ENCODE measurements at places on chromosomes 5 and 9.
A peak's percentile ranks its signal among the peaks of the same experiment; 100 is the strongest.

DNA sequence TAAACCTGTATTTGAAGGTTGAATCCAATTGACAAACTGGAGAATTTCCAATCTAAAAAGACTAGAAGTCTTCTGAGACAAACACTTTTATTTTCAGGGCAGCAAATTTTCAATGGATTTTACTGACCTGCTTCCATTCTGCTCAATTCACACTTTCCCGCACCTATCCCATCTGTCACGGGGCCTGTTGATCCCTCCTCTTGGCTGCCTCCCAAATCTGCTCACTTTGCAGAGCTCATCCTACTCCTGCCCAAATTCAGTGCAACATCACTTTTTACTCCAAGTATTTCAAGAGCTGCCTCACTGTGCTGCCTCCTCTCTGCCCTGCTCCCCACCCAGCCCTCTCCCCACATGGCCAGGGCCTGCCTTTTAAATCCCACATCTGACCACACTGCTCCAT is 35.1 kb downstream of the GOLM1 start:
- no peak for DNase-seq

DNA sequence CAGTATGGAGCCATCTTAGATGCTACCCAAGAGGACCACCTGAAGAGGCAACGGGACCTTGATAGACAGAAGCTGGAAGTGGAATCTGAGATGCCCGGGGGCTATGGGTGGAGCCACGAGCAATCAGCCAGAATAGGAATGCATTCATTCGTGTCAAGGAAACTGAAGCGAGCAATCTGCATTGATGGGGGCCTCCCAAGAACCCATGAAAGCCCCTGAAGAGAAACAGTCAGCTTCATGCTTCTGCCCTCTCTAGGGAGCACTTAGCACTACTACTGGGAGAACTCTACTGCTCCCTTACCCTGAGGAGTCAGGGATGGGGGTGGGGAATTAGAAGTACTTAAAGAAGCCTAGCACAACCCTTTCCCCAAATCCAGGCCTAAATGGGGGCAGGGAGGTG is 51.9 kb upstream of the TCERG1 start:
- DNase-seq, result no peak

GRCh38 chr5:389891-390622 is 52.9 kb upstream of the EXOC3 start:
- no peak for DNase-seq

DNA sequence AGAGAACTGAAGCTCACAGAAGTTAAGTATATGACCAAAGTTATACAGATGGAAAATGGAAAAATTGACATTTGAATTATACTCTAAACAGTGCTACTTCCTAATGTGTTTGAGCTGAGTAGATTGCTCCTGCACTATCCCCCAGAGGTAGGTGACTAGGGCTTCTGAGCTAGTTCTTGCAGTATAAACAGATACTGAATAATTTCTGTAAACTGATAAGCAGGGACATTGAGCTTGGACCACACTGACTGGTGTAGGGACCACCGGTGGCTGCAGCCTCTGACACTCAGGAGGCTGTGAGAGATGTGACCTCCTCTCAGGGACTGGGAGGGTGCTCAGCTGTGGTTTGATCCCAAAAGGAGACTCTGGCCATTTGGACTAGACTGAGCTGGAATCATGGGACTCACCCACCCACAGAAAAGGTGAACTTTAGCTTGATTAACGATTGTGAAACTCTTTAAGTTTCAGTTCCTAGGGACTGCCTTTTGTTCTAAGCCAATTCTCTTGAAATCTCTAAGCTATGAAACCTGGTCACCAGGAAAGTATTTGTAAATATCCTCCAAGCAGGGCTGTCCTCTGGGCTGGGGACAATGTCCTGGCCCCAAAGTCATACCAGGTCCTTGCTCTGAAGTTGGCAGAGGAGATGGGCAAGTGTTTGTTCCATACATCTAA is 291.5 kb downstream of the SEC61B start:
- DNase-seq, result no peak

DNA sequence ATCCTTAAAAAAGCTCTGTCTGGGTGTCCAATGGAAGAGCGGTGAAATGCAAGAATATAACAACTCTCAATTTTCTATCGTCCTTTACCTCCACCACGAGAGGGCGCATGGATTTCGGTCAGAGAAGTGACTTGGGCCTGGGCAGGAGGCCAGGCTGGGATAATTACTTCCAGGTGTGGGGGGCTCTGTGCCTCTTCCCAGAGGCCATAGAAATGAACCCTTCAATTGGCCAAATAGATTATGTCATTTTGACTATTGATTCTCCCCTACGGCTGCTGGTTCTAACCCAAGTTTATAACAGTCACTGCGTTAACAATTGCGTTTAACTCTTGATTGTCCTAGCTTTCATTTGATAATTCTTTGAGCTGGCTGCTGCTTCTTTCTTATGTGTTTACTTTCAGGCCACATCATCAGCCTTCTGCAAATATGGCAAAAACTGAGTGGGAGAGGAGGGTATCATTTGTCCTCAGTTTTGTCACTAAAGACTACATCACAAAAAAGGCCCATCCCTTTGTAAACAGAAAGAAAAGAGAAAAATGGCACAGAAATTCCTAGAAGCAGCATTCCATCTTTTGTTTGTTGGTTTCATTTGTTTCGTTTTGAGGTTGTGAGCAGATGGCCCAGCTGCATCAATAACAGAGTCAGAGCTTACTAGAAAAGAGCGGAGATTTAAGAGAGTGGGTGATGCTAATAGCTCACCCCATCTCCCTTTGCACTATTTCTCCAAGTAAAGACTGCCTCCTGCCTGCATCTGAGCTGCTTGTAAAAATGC is 45.4 kb upstream of the ZFR start:
- peak; percentile 73 for DNase-seq

GRCh38 chr9:93081081-93081529 is 14.9 kb upstream of the CARD19 start:
- DNase-seq, result no peak

- DNase-seq, result no peak
Observed at GRCh38 chr5:53003144-53003543, 14.0 kb downstream of the ITGA2 start.

- no peak for DNase-seq
Observed at GRCh38 chr5:40278881-40279280, 400.8 kb upstream of the PTGER4 start.

DNA sequence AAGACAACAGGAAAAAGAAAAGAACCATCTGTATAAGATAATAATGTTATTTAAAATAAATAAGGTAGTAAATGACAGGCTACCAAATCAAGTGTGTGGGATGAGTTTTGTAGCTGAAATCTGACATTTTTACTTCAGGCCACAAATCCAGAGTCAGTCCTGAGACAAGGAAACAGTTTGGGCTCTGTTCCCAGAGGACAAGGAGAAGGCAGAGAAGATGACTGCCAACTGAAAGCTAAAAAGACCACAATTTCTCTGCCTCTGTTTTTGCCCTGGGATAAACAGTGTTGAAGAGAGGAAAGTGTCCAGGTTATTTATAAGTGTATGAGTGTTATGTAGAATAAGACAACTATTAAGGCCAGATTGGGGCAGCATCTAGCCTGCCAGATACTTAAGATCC is 180.5 kb downstream of the NFIB start:
- no peak for DNase-seq

- DNase-seq, result no peak
Observed at GRCh38 chr5:180990086-180990881, 1.6 kb downstream of the BTNL3 start.

- DNase-seq, result peak; percentile 99
Observed at GRCh38 chr5:140401362-140402257, at the start of gene ANKHD1. ANKHD1 (plus strand) TSS chr5:140401833; CDS start chr5:140401968, 135 bp downstream.
